ENCODE measurements at places on chromosomes 7 and 10.

DNA sequence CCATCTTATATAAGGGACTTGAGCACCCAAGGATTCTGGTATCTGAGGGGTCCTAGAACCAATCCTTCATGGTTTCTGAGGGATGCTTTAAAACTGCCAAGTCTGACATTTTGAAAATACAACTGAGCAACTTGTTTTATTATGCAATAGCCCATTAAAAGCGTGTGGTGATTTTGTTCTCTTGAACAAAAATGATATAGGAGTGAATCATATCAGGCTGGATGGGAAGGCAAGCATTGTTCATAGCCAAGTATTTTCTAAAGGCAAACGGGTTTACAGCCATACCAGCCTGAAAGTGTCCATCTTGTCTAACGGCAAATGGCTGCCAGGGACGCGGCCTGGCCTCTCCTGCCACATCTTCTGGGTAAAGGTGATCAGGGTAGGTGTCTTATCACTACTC is 23.4 kb downstream of the RPP38 start:
- DNase-seq: peak; percentile 10

DNA sequence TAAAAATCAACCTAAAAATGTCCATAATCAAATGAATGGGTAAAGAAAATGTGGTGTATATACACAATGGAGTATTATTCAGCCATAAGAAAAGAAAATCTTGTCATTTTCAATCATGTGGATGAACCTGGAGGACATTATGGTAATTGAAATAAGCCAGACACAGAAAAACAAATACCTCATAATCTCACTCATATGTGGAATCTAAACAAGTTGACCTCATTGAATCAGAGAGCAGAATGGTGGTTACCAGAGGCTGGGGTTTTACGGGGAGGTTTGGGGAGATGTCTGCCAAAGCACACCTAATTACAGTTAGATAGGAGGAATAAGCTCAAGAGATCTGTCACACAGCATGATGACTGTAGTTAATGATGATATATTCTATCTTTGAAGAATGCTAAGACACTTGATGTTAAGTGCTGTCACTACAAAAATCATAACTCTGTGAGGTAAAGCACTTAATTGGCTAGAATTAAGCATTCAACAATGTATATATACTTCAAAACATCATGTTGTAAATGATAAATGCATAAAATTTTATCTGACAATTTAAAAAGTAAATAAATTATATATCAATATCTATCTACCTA is 39.1 kb upstream of the TNPO3 start:
- DNase-seq: no peak

GRCh38 chr10:102523250-102524029 is 19.7 kb downstream of the SUFU start:
- DNase-seq: peak; percentile 31

DNA sequence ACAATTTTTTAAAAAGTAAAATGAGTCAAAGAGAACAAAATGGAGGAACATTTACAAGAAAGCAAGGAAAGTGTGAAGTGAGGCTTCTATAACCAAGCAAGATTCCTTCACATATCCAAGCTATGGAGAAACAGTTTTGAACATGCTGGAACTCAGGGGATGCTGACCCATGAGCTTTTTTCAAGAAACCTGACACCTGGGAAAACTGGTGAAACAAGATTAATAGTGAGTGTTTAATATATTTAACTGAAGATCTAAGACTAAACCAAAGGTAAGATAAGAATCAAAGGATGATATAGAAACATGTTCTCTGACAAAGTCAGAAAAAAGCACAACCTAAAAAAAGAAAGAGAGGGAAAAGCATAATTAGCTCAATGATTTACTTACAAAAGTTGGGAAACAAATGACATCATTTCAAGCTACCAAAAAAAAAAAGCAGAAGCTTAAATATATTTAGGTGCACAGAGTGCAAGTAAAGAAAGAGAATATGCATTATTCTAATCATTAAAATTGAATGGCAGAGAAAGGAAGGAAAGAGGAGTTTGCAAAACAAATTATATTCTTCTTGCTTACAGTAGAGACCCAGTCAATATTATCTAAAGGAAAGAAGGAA is 24.9 kb downstream of the C7orf25 start:
- no peak for DNase-seq

- DNase-seq: no peak
Observed at GRCh38 chr7:74455928-74456327, 2.2 kb downstream of the GTF2IRD1 start.

GRCh38 chr7:55550841-55551537 is 21.3 kb downstream of the VOPP1 start:
- no peak for DNase-seq

GRCh38 chr10:81280497-81281479 is 594.2 kb upstream of the NRG3 start:
- DNase-seq: no peak

- DNase-seq: no peak
Observed at GRCh38 chr7:68440866-68441265, 1157.4 kb upstream of the AUTS2 start.
